ENCODE measurements at places on chromosomes 7 and 10.

- no peak for DNase-seq
Observed at GRCh38 chr7:45001138-45001694, 1.2 kb downstream of the CCM2 start.

- no peak for DNase-seq
Observed at GRCh38 chr7:130927564-130927963, 193.6 kb upstream of the KLF14 start.

DNA sequence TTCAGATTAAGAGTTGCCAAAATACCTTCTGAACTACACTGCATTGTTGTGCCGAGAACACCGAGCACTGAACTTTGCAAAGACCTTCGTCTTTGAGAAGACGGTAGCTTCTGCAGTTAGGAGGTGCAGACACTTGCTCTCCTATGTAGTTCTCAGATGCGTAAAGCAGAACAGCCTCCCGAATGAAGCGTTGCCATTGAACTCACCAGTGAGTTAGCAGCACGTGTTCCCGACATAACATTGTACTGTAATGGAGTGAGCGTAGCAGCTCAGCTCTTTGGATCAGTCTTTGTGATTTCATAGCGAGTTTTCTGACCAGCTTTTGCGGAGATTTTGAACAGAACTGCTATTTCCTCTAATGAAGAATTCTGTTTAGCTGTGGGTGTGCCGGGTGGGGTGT lies 45.0 kb downstream of the DAGLB start:
- peak; percentile 8 for DNase-seq

GRCh38 chr7:155798673-155799439 lies 13.4 kb downstream of the SHH start:
- no peak for DNase-seq

- DNase-seq = no peak
Observed at GRCh38 chr10:126892226-126893175, 12.7 kb upstream of the DOCK1 start.

DNA sequence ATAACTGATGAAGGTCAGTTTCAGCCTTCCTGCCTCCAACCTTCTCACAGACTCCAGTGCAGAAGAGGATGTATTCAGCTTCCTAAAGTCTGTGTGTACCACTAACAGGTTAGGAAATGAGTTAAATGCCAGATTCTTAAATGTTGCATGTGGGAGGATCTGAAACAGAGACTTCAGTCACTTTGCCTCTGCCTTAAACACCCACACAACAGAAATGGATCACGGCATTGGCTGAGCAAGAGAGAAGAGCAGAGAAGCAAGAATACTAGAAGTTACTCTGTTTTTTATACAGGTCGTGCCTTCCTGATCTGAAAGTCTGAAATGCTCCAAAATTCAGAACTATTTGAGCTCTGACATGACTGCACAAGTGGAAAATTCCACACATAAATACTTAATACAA lies 98.9 kb upstream of the ARHGAP21 start:
- DNase-seq = no peak

DNA sequence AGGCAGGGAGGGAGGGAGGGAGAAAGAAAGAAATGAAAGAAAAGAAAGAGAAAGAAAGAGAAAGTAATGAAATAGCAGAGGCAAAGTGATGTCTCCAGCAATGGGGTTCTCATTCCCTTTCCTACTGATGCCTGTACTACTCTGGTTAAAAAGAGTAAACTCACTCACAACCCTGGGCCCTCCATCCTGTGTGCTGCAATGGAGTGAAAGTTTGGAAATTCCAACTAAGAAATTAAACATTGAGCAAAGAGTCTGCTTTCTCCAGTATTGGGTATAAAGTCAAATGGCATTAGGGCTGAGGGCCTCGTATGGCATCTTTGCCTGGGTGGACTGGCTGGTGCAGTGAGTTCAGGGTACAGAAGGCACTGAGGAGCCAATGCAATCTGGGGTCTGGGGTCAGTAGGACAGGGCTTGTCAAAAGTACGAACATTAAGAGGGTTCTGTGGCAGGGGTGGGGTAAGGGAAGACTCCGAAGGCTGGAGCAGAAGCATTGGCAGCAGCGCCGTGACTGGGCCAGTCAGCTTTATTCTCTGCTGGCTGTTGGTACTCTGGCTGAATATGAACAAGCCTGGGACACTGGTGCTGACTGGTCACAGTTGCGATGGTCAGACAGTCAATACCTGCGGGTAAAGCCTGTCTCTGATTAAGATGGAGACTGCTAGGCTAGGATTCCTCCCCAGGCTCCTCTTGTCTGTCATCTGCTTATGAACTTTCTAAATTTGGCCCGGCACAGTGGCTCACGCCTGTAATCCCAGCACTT lies 24.1 kb upstream of the TNS3 start:
- DNase-seq = no peak

DNA sequence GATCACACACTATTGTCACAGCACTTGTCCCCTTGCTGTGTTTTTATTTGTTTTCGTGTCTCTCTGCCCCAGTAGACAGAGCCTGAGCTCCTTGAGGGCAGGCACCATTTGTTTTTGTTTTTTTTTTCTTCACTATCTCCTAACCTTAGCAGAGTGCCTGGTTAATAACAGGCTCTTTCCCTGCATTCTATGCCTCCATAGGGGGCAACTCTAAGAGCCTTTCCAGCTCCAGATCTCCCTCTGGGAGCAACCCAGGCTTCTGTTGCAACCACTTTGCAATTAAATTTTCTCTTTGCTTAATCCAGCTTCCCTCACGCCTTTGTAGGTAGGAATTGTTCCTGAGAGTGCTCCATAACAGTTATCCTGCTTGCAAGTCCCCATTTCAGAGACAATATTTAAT lies 148.4 kb downstream of the PLXDC2 start:
- no peak for DNase-seq

DNA sequence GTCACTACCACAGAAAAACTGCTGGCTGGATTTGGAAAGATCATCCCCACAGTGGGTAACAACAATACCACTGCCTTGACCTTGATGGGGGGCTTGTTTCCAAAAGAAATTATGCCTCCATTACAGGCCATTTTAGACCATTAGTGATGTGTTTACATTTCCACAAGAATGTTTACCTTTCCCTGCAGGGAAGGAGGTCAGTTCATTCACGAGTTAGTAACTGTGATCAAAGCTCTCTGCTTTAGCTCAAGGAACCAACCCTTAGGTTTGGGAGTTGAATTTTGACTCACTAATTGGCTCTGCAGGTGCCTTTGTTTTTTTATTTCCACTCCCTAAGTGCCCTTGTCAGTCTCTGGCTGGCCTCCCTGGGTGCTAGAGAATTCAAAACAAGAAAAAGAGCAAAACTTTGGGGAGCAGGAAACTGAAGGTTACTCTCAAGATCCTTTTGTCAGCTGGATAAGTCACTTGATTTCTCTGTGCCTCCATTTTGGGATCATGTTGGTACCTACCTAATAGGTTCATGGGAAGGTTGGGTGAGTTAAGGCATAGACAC lies 41.1 kb upstream of the NUPR2 start:
- DNase-seq = no peak

DNA sequence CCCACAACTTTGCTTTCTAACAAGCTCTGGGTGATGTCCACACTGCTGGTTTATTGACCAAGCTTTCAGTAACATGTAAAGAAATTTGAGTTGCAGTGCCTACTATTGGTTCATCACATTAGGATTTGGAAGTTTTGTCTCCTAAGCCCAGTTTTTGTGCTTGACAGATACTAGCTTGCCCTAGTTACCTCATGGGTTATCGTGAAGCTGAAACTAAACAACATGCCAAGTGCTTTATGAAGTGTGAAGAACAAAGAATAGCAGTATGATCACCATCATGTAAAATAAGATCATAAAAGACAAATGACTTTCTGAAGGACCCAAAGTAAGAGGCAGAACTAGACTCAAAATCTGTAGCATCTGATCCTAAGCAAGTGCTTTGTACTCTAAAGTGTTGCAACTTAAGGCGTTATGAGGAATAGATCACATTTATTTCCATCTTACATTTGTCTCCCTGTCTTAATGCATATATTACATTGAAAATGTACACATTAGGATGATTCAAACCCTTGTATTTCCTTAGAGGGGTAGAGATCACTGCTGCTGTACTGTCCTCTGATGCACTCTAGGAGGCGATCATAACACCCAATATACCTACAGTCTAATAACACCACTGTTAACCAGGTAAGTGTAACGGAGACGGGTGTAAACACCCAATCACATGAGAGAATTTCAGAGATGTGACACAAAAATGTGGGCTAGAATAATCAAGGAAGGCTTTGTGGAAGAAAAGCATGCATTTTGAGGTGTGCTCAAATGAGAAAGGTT lies 71.3 kb downstream of the NRCAM start:
- DNase-seq = no peak

GRCh38 chr7:7335215-7335614 lies 152.9 kb downstream of the C1GALT1 start:
- DNase-seq = no peak

- no peak for DNase-seq
Observed at GRCh38 chr7:151494298-151495284, 25.1 kb downstream of the RHEB start.

DNA sequence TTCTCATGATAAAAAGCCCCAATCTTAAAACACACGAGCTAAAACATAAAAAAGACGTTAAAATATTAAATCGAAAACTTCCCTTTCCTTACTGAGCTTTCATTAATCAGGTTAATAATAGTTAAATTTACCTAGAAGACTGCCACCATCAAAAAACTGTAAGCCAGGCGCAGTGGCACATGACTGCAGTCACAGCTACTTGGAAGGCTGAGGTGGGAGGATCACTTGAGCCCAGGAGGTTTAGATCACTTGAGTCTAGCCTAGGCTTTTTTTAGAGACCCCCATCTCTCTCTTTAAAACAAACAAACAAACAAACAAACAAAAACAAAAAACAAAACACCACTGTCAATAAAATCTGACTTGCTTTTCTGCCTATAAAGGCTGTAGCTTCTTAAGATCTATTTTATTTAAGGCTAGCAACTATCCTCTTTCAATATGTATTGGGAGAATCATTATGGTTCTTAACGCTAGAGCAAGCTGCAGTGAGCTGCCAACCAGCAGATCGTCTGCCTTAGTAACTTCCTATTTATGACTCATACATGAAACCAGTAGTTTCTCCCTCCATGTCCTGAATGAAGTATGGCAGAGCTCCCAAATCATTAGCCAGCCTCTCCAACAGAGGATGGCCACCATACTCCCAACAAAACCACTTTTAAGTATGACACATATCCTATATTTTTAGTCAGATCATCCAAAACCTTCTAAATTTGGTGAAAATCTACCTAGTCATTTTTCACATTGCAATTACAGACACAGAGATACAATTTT lies 163.7 kb downstream of the SRPK2 start:
- DNase-seq = no peak

DNA sequence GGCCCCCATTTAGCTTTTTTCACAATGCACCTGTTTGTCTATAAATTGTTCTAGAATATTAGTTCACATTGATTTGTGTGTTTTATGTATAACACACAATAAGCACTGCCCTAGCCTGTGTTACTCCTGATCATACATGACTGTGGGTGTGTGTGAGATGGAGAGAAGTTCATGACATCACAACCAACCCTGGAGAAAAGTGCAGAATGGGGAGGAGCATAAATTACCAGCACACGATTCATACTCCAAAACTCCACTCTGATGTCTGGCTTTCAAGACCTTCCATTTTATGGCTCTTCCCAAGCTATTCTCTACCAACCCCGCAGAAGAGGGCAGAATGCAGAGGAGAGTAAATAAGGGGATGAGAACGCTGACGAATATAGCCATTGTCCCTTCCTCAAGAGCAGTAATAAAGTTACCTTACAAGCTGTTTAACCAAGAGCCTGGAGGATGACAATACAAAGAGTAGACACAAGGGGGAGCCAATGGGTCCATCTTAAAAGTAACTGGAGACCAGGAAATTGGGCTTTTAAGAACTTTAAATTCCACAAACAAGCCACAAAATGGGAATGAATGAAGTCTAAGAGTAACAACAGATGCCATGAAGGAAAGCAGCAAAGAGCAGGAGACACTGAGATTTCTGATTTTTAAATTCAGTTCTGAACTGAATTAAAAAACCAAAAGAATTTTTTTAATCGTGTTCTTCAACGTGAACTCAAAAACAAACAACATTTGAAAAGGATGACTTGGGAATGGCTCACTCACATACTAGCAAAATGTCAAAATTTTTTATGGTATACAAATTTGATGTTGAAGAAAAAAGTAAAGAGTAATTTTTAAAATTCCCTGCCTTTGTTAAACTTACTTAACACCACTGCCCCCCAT lies 159.6 kb downstream of the PARD3 start:
- no peak for DNase-seq

Data from left hindlimb (tissue), 1 donor.